PC-9 (cell line): ENCODE measurements at places on chromosomes 1 and 21. TPM values are rescaled to one million over a fixed set of nuclear protein-coding genes. Genes with fewer than 3 reads are reported as not detected.
A peak's percentile ranks its signal among the peaks of the same experiment; 100 is the strongest.

GRCh38 chr1:43313771-43314170 lies 13.0 kb downstream of the TIE1 start:
- no peak for DNase-seq

GRCh38 chr21:26810266-26810665 lies 34.9 kb downstream of the ADAMTS1 start:
- DNase-seq: no peak

OR2T35 gene
- total RNA-seq: not detected in 2 replicates

LAMC1 gene
- 95.5 and 121 TPM in 2 replicates for total RNA-seq

PGLYRP3 gene
- not detected in 2 replicates for total RNA-seq

TCP10L gene
- total RNA-seq: 0.68 TPM in 1 of 2 replicates, not detected in the other

GFI1 gene
- 0.35 and 0.53 TPM in 2 replicates for total RNA-seq

DNA sequence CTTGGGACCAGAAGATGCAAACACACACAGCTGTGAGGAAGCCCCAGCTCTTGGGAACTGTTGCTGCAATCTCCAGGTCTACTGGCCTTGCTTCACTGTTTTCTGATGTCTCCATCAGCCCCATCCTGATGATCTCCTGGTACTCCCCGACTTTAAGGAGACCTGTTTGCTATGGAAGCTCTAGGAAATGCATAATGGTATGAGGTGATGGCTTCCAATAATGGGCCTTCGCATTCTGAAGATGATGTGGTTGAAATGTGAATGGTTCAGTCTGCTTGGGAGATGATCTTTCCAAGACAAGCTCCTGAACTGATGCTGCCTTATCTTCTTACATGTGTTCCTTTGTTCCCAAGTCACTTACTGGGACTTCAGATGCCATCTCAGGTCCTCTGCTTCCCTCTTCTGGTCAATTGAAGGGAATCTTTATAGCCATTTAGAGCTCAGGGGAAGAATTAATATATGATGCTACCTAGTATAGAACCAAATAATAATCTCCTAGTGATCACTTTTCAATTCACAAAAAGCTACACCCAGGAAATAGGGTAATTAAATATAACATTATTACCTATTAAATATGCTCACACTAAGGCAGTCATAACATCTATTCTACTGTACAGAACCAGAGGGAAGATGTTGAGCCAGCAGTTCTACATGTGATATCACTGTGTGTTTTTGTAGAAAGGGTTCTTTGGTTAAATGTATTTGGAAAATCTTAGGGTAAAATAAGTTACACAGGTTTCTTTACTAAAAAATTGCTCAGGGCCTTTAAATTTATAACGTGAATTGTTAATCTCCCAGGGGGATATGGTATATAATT lies 73.9 kb upstream of the VTCN1 start:
- DNase-seq: peak; percentile 81

DNA sequence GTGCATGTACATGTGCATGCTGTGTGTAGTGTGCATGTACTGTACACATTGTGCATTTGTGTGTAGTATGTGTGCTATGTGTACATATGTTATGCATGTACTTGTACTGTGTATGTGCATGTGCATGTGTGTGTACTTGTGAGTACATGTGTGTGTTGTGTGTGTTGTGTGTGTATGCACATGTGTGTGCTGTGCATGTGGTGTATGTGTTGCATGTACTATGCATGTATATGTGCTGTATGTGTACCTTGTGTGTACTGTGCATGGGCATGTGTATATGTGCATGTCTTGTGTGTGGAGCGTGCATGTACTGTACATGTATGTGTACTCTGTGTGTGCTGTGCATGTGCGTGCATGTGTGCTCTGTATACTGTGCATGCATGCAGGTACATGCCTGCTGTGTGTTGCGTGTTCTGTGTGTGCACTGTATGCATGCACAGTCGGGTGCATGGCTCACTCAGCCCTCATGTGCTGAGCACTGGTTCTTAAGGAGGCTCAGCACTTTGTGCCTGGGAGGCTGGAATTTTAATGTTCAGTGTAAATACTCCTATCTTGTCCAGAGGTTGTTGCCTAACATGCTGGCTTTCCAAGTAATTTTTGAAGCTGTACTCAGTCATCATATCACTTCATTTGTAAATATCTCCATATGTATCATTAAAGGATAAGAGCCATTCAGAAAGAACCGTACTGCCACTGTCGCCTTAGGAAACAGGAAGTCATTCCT lies 32.3 kb downstream of the SNAP47 start:
- DNase-seq: no peak

EDEM3 gene
- 10.3 and 14.5 TPM in 2 replicates for total RNA-seq

DNA sequence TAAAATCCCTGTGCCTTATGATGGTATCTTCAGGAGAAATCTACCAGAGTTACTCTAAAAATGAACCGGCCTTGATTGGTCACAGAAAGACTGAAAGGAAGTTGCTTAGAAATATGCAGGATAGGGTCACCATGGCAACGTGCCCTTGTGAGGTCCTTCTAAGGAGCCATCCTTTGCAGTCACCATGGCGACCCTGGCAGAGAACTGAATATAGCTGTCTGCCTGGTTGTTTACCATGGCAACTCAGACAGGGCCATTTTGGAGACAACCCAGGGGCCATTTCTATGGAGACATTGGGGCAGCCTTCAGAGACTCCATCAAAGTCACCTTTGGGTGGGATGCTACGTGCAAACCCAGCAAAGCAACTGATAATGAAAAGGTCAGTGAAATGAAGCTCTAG lies 43.0 kb downstream of the SNX7 start:
- DNase-seq: no peak

ADORA1 gene
- 5.9 and 8.3 TPM in 2 replicates for total RNA-seq

DNA sequence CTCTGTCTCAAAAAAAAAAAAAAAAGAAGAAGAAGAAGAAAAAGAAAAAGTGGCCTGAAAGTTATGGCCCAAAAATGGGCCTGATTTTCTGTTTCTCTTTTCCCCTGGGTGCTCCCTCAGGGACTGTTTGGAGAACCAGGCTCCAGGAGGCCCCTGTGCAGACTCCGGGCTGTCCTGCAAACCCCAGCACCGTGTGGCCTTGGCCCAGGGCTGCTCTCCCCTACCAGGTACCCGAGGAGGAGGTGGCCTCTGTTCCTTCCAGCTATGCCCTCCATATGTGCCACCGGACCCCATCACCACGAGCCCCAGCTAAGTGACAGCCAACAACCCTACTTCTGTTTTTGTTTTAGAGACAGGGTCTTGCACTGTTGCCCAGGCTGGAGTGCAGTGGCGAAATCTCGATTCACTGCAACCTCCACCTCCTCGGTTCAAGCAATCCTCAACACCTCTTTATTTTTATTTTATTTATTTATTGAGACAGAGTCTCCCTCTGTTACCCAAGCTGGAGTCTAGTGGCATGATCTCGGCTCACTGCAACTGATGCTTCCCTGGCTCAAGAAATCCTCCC lies 7.5 kb upstream of the FAAP20 start:
- DNase-seq: no peak

GRCh38 chr1:46533179-46533864 lies 18.1 kb downstream of the KNCN start:
- DNase-seq: peak; percentile 34

- DNase-seq: no peak
These were observed 28.6 kb downstream of the EBNA1BP2 start for GRCh38 chr1:43143441-43143888.

- no peak for DNase-seq
These were observed 33.1 kb upstream of the DIP2A start for GRCh38 chr21:46425571-46425970.

CR2 gene
- 0.88 and 4.3 TPM in 2 replicates for total RNA-seq

GRCh38 chr1:30724655-30725421 lies 1.5 kb upstream of the MATN1 start:
- DNase-seq: no peak

DNA sequence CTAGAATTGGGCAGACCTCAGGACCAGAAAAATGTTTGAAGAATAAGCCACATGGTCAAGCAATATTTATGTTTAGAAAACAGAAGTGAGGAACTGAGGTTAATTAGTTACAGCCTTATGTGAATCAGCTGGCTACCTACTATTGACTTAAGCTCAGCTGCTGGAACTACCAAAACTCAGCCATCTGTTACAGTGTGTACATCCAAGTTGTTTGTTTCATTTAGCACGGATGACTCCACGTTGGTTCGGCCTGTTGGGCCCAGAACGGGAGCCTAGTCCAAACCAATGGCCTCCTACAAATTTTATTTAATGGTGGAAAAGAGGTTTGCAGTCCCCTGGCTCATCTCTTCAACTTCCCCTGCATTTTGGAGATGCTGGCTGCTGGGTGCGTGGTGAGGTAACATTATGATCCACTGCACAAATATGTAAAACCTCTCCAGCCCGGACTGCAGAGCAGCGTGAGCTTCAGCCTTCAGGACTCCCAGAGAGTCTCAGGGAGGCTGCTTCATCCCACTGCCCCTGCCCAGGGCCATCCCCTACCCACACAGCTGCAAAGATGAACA lies 143.4 kb downstream of the ZZZ3 start:
- DNase-seq: peak; percentile 18
